ENCODE measurements at places on chromosomes 11 and 22.

DNA sequence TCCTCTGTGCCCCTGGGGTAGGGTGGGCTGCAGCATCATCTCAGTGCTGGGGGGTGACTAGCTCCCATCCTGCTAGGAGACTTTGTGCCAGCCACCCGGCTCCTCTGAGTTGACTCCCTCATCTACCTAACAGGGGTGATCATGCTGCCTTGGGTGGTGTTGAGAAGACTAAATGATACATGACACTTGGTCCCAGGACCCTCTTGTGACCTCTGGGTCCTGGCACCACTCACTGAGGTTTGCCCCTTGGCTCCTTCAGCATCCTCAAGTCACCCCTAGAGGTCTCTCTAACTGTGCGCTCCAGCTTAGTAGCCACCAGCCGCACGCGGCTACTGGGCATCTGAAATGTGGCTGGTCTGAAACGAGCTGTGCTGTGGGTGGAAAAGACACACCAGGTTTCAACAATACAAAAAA lies 72.1 kb downstream of the LRRC32 start:
- no peaks in the 10 kb centered on the region for H3K27me3 ChIP-seq
- H3K4me1 ChIP-seq, result no peaks in the 10 kb centered on the region
- no peaks in the 10 kb centered on the region for H3K36me3 ChIP-seq
- no peak overlapping the region for H3K27ac ChIP-seq
- no peak for DNase-seq
- no peak overlapping the region for H3K4me3 ChIP-seq

DNA sequence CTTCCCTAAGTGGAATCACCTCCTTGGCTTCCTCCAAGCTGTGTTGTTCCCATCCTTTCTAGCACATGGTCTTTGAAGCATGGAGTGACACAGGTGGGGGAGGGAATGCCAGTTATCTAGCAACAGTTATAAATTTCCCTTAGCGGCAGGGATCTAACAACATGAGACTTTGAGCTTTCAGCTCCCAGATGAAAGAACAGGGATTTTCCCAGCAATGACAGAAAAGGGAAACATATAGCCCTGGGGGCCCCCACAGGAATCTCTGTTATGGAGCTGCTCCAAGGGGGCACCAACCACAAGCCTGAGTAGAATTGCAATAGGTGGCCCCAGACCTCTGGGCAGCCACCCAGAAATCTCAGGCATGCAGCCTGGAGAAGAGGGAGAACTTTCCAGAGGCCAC lies 163.0 kb downstream of the GRIK4 start:
- H3K36me3 ChIP-seq, result no peaks in the 10 kb centered on the region
- no peak overlapping the region for H3K27ac ChIP-seq
- no peak overlapping the region for H3K4me3 ChIP-seq
- H3K4me1 ChIP-seq, result no peaks in the 10 kb centered on the region

DNA sequence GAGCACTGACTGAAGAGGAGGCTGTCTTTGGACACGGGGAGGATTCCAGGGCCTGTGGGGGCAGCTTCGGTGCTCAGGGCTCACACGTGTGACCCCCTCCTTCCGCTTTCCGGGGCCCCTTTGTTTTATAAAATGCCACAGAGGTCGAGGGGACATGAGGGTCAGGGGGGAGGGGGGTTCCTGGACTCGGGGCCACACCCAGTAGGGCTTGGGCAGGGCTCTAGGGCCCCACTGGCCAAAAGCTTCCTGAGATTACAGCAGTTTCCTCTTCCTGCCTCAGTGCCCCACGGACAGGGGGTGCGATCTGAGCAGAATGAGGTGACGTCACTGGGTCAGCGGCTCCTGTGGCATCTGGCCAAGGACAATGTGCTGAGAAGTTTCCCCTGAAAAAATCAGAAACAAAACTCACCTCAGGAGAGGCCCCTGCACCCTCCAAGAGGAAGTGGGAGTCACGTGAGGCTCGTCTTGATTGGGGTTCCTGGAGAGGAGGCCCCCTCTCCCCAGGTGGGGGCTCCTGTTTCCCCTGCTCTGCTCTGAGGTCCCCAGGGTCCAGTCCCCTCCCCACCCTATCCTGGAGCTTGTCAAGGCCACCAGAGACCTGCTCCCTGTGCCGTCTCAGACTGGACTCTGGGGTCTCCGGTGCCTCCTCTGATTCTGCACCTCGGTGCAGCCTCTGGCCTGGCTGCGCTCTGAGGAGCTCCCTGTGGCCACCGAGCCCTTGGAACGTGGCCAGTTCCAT lies 6.4 kb upstream of the IFITM3 start:
- H3K4me3 ChIP-seq, result no peak overlapping the region
- peaks cover 3% of the 10 kb centered on the region for H3K4me1 ChIP-seq
- no peaks in the 10 kb centered on the region for H3K36me3 ChIP-seq
- DNase-seq, result no peak
- no peak overlapping the region for H3K27ac ChIP-seq

DNA sequence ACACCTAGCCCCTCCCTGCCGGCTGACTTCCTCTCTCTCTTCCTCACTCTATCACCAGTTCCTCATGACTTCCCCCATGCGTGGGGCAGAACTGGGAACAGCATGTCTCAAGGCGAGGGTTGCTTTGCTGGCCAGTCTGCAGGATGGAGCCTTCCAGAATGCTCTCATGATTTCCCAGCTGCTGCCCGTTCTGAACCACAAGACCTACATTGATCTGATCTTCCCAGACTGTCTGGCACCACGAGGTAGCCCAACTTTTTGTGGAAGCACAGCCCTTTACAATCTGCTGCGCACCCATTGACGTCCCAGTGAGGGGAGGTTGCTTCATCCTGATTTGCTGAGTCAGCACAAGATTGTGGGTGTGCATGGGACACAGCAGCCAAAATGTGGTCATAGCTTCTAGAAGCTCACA lies 8.6 kb downstream of the TCN2 start:
- DNase-seq, result no peak
- H3K4me3 ChIP-seq, result no peak overlapping the region
- H3K4me1 ChIP-seq, result no peaks in the 10 kb centered on the region

GRCh38 chr11:45772449-45772774 lies 32.5 kb upstream of the SLC35C1 start:
- no peaks in the 10 kb centered on the region for H3K36me3 ChIP-seq
- no peak for DNase-seq
- no peak overlapping the region for H3K27ac ChIP-seq
- no peaks in the 10 kb centered on the region for H3K27me3 ChIP-seq
- H3K4me3 ChIP-seq, result no peak overlapping the region
- H3K4me1 ChIP-seq, result peaks cover 2% of the 10 kb centered on the region

Data from neuronal stem cell (in vitro differentiated cells).